ENCODE measurements at places on chromosomes 12 and 14.
A peak's percentile ranks its signal among the peaks of the same experiment; 100 is the strongest.

DNA sequence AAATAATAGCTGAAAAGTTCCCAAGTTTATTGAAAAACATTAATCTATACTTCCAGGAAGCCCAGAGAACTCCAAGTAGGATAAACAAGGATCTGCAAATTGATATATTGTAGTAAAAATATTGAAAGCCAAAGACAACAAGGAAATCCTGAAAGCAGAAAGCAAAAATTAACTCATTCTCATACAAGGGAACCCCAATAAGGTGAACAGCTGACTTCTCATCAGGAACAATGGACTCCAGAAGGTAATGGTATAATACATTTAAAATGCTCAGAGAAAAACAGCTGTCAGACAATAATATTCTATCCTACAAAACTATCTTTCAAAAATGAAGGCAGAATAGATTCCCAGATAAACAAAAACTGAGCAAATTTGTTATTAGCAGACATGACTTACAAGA lies 138.1 kb upstream of the BMP4 start:
- no peak for DNase-seq

GRCh38 chr12:52396656-52397055 lies 9.5 kb downstream of the KRT82 start:
- DNase-seq: no peak

DNA sequence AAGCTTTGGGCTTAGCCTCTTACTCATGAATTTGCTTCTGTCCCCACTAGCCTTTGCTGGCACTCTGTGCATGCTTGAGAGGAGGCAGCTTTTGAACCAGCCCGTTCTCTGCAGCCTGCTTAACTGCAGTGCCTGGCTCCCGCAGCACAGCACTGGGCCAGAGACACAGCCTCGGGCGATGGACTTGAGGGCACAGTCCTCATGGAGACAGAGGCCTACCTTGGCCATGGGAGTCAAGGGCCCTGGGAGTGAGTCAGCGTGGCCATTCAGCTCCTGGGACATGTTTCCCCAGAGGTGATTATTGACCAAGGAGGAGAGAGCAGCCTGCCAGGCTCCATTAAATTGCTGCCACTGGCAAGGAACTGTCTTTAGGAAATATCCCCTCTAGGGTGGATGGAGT lies 93.5 kb downstream of the SMOC1 start:
- peak; percentile 68 for DNase-seq

DNA sequence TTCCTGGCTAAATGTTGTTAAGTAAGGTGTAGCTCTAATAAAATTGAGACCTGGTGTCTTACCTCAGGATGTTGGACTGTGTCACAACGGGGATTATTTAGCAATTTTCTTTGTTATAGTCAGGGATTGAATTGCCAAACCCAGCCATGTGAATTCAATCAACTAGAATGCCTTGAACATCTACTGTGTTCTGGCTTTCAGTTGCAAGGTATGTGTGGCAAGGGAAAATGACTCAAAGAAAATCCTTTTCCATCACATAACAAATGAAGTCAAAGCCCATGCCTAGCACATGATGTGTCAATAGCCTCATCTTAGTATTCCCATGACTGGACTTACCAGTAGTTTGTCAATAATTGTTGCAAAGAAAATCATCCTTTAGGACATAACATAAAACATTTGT lies 519.8 kb upstream of the FLRT2 start:
- no peak for DNase-seq

- no peak for DNase-seq
Observed at GRCh38 chr14:60014402-60014801, 77.3 kb upstream of the PCNX4 start.

DNA sequence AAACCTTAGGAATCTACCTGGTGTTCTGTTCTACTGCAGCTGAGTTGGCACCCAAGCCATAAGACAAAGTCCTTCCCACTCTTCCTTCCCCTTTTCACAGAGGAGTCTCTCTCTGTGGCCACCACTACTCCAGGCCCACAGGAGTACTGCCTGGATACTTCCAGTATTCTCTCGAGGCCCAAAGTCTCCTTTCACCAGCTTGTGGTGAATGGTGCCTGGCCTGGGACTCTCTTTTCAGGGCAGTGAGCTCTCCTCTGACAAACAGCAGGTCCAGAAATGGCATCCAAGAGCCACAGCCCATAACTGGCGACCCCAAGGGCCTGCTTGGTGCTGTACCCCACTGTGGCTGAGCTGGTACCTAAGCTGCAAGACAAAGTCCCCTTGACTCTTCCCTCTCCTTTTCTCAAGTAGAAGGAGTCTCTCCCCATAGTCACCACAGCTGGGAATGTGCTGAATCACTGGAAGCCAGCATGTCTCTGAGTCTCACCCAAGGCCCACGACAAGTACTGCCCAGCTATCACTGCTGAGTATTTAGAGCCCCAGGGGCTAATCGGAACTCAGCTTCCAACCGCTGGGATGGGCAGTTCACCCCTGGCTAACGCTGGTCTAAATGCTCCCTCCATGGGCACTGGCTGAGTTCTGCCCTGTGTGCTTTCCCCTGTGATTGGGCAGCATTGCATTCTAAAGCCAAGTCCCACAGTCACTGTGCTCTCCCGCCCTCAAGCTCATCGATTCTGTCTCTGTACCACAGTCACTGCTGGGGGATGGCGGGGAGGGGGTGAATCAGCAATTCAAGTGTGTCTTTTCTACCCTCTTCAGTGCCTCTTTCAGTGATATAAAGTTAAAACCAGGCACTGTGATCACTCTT lies 6.1 kb downstream of the A2ML1 start:
- no peak for DNase-seq

GRCh38 chr14:99755068-99755405 lies 38.2 kb upstream of the EML1 start:
- no peak for DNase-seq

DNA sequence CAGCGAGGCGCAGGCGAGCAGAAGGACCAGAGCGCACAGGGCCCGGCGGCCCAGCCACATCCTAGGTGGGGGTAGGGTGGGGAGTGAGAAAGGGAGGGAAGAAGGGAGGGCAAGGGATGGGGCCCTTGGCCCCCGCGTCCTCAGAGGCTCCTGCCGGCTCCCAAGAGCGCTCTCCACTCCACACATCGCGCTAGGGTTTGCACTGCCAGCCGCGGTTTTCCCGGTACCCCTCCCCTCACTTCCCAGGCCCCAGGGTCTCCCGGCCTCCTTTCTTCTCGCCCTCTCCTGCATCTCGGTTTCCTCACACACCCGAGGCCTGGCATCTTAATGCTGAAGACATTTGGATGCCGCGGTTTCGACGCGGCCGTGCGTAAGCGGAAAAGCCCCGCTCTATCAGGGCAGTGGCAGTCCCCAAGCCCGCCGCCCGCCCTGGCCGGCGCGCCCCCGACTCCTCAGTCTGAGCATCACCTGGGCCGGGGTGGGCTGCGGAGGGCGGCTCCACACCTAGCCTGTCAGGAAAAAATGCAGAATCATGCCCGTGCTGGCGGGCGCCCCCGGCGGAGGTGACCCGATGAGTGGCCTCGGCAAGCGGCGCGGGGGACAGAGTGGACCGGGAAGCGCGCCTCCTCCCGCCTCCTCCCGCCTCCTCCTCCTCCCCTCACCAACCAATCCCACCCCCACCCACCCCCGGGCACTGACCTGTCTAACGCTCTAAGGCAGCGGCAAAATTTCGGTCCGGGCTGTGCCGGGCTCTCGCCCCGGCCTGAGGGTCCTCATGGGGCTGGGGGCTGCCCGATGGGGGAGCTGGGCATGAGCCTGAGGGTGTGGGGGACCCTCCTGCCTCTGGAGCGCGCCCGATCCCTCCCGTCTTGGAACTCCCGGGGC lies 686 bp downstream of the B4GALNT1 start:
- no peak for DNase-seq

DNA sequence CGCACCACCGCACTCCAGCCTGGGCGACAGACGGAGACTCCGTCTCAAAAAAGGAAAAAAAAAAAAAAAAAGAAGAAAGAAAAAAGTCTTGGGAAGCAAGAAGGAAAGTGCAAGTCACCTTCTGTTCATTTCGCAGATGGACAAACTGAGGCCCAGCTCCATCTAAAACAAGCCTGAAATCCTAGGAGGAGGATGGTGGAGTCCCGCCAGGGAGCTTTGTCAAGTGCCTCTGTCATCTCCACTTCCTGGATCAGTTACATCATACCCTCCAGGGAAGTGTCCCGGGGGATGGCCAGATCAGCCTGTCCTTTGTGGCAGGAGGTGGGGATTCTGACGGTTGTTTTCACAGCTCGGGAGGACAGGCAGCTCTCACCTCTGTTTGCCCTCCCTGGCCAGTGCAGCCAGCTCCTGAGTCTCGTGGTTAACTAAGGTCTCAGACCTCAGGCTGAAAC lies 8.7 kb upstream of the SDSL start:
- no peak for DNase-seq

- DNase-seq: no peak
Observed at GRCh38 chr14:101088395-101088667, 184.8 kb upstream of the RTL1 start.

GRCh38 chr12:3253682-3254275 lies 176.6 kb downstream of the TSPAN9 start:
- no peak for DNase-seq

GRCh38 chr14:49381778-49382177 lies 204.4 kb downstream of the RPS29 start:
- no peak for DNase-seq

GRCh38 chr14:95185767-95186392 lies 28.6 kb upstream of the DICER1 start:
- no peak for DNase-seq

- DNase-seq: no peak
Observed at GRCh38 chr14:105108516-105108864, 43.3 kb upstream of the GPR132 start.

- no peak for DNase-seq
Observed at GRCh38 chr12:51103977-51104376, 20.6 kb upstream of the CSRNP2 start.
